LHCN-M2 (cell line): ENCODE measurements at places on chromosomes 6 and 20. TPM values are rescaled to one million over a fixed set of nuclear protein-coding genes. Genes with fewer than 3 reads are reported as not detected.

Gene RAE1
- total RNA-seq = 39.1 and 41.2 TPM in 2 replicates

Gene IYD
- total RNA-seq = under 0.01 TPM in 1 of 2 replicates, not detected in the other

Gene SNX3
- 159 and 163 TPM in 2 replicates for total RNA-seq

DNA sequence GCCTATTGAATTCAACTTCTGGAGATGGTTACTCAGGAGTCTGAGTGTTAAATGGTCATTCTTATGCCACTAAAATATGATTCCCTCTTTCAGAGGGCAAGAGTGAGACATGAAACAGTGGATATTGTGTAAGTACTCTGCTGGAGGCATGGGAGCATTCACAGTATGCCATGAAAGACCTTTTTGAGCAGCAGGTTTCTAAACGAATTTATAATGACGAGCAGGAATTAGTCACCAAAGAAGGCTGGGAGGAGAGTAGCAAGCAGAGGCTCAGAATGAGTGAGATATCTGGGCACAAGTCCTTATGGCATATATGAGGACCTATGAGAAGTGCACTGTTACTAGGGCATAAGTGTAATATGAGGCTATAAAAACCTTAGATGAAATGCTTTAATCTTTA lies 10.9 kb upstream of the MYB start:
- no peak for DNase-seq

DNA sequence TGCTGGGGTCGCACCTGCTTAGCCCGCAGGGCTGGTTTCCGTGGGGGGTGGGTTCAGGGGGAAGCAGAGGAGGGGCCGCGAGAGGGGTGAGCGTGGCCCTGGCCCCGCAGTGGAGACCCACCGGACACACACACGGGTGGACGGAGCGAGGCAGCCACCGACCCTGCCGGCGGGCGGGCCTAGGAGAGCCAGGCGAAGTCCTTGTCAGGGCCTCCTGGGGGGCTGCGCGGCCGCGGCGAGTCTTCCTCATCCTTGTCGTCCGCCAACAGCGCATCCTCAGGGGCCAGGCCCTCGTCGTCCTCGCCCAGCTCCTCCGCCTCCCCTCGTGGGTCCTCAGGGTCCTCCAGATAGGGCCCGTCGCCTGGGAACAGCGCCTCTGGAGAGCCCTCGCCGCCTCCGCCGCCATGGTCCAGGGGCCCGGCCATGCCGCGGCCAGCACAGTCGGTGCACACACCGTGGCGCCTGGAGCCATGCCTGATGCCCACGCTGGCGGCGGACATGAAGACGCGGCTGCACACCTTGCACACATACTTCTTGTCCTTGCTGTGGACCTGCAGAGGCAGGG lies 7.3 kb downstream of the SLC2A4RG start:
- no peak for DNase-seq

GRCh38 chr6:52482903-52483670 lies 62.9 kb downstream of the EFHC1 start:
- no peak for DNase-seq

DNA sequence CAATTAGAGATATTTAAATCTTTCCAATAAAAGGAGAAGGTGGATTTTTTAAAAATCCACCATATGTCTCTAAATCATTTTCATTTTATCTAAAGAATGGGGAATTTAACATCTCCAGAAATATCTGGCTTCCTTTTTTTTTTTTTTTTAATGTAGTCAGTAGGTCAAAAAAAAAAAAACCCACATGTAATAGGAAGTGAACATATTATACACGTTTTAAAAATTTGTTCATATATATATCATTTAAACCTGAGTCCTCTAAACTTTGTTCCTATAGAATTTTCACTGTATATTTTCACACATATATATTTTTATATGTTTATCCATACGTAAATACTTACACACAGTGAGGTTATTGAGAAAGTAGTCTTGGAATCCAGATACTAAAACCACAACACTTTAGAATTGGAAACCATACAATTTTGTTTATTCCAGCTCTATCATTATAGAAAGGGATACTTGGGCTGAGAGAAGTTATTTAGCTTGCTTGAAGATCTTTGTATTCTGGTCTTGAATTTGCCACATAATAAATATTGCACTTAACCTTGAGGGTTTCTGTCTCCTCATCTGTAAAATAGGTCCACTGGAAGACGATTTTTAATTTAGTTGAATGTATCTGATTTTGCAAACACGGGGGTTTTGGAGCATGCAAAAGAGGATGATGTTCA lies 62.1 kb upstream of the ZNF217 start:
- no peak for DNase-seq

DNA sequence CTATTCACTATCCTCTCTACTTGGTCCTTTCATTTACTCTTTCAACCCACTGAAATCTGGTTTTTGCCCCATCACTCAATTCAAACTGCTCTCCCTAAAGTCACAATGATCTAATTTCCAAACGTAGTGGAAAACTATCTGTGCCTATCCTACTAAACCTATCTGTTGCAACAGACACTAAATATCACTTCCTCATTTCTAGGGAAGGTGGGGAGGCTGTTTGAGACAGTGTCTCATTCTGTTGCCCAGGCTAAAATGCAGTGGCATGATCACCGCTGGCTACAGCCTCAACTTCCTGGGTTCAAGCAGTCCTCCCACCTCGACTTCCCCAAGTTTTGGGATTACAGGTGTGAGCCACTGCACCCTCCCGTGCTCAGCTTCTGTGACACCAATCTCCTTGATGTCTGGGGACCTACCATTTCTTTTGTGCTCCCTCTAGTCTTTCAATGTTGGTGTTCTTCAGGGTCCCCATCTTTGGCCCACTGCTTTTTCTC lies 8.8 kb downstream of the RANBP9 start:
- no peak for DNase-seq

DNA sequence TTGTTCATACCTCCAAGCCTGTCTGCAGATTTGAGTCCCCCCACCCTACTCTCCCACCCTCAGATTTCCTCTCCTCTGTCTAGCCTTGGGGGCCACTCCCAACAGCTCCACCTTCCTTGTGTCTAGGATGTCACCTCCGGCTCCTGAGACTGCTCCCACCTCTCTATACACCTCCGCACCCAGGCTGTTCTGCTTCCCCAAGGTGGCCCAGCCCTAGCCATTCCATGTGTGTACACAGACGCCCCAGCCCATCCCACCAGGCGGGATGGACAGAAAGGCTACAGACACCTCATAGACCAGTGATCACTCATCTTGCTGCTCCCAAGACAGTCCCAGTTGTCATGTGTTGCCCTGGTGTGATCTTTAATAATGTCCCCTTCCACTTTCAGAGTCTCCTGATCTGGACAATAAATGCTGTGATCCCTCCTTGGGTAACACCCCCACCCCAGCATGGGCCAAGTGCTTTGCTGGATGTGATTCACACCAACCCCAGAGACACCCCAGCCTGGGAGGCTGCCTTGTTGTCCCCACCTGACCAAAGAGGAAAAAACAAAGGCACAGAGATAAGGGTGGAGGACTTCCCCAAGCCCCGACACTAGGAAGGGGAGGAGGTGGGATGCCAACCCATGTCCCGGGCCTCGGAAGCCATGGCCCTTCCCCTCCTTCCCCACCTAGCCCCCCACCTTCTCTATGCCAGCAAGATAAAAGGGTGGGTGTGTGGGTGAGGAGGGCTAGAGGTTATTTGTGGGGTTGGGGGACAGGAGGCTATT lies 36.1 kb downstream of the MDFI start:
- no peak for DNase-seq

- no peak for DNase-seq
Observed at GRCh38 chr6:41406728-41407489, 71.5 kb downstream of the NCR2 start.

- DNase-seq = peak; percentile 10
Observed at GRCh38 chr6:29071831-29072723, 15.0 kb downstream of the OR2B3 start.
